ENCODE measurements at places on chromosomes 3 and 15.
A peak's percentile ranks its signal among the peaks of the same experiment; 100 is the strongest.

GRCh38 chr3:39456159-39456558 lies 11.3 kb upstream of the MOBP start:
- H3K27me3 ChIP-seq = no peaks in the 10 kb centered on the region
- H3K36me3 ChIP-seq = no peaks in the 10 kb centered on the region
- no peak overlapping the region for H3K27ac ChIP-seq
- DNase-seq = no peak
- H3K4me1 ChIP-seq = no peaks in the 10 kb centered on the region
- H3K4me3 ChIP-seq = no peak overlapping the region

DNA sequence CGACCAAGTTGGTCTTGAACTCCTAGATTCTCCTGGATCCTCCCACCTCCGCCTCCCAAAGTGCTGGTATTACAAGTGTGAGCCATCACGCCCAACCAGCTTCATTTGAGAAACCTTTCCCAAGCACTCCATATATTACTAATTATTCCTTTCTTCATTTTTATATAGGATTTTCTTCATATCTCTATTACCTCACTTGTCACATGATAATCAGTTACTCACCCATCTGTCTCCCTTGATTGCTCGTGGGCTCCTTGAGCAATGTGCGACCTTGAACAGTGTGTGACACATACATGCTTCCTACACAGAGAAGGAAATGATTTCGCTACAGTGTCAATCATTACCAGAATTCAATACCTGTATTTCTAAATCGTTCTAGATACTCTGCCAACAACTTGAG lies 110.7 kb upstream of the C2CD4B start:
- no peak overlapping the region for H3K4me3 ChIP-seq
- no peaks in the 10 kb centered on the region for H3K36me3 ChIP-seq

- H3K4me3 ChIP-seq = no peak overlapping the region
- H3K27me3 ChIP-seq = no peaks in the 10 kb centered on the region
- H3K4me1 ChIP-seq = no peaks in the 10 kb centered on the region
- DNase-seq = no peak
These were observed 69.4 kb downstream of the TFRC start for GRCh38 chr3:196012481-196012880.

DNA sequence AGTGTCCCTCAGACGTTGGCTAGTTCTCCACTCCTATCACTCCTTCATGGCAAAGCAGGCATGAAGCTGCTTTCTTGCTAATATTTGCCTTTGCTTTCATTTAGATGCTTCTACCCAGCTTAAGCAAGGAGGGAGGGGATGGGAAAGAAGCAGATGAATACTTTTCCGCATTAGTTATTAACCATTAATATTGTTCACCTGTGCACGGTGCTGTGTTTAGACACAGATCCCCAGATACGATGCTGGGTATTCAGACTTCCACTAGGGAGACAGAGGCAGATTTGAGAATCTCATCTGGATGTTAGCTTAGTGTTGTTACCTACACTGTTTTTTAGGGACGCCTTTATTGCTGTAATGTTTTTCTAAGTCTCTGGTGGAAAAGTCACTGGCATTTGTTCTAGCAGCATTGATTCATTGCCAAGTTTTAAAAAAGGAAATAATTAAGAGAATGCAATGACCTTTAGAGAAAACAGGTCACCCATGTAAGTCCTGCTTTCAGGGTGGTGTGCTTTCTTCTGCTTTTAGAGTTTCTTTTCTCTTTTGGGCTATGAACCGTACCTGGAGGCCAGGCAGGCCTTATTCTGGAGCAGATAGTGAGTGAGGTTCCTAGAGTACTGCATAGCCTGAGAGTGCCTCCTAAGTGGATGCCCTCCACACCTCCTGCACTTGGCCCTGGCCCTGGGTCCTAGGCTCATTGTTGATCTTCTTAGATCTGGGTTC lies 55.5 kb downstream of the MYZAP start:
- H3K27me3 ChIP-seq = no peaks in the 10 kb centered on the region
- no peaks in the 10 kb centered on the region for H3K4me1 ChIP-seq
- no peak overlapping the region for H3K27ac ChIP-seq
- no peaks in the 10 kb centered on the region for H3K36me3 ChIP-seq

GRCh38 chr3:54163441-54163840 lies 41.1 kb downstream of the CACNA2D3 start:
- H3K27ac ChIP-seq = no peak overlapping the region
- H3K4me1 ChIP-seq = peaks cover 9% of the 10 kb centered on the region
- H3K36me3 ChIP-seq = no peaks in the 10 kb centered on the region
- H3K27me3 ChIP-seq = no peaks in the 10 kb centered on the region

GRCh38 chr15:57427367-57427821 lies 51.1 kb downstream of the CGNL1 start:
- H3K4me1 ChIP-seq = peaks cover 51% of the 10 kb centered on the region
- no peaks in the 10 kb centered on the region for H3K36me3 ChIP-seq
- no peak overlapping the region for H3K4me3 ChIP-seq
- H3K27me3 ChIP-seq = no peaks in the 10 kb centered on the region
- H3K27ac ChIP-seq = peak overlapping the region; percentile 87

DNA sequence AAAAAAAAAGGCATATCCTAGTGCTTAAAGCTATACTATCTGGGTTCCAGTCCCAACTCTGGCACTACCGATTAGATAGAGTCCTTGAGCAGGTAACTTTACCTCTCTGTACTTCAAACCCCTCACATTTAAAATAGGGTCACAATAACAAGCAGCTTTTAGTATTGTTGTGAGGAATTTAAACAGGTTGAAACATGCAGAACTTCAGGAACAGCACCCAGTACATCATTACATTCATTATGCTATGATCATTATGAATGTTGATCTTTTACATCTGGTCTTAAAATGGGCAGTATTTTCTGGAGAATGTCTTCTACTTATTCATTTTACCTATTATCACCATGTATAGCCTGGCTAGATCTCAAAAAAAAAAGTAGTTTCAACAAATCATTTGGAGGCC lies 176.1 kb upstream of the CCDC54 start:
- H3K36me3 ChIP-seq = no peaks in the 10 kb centered on the region
- no peaks in the 10 kb centered on the region for H3K27me3 ChIP-seq
- no peak overlapping the region for H3K27ac ChIP-seq

- no peak overlapping the region for H3K4me3 ChIP-seq
- H3K27me3 ChIP-seq = no peaks in the 10 kb centered on the region
- H3K27ac ChIP-seq = no peak overlapping the region
- H3K4me1 ChIP-seq = peaks cover 12% of the 10 kb centered on the region
- no peak for DNase-seq
- no peaks in the 10 kb centered on the region for H3K36me3 ChIP-seq
These were observed 61.6 kb downstream of the GJD2 start for GRCh38 chr15:34693053-34693744.

DNA sequence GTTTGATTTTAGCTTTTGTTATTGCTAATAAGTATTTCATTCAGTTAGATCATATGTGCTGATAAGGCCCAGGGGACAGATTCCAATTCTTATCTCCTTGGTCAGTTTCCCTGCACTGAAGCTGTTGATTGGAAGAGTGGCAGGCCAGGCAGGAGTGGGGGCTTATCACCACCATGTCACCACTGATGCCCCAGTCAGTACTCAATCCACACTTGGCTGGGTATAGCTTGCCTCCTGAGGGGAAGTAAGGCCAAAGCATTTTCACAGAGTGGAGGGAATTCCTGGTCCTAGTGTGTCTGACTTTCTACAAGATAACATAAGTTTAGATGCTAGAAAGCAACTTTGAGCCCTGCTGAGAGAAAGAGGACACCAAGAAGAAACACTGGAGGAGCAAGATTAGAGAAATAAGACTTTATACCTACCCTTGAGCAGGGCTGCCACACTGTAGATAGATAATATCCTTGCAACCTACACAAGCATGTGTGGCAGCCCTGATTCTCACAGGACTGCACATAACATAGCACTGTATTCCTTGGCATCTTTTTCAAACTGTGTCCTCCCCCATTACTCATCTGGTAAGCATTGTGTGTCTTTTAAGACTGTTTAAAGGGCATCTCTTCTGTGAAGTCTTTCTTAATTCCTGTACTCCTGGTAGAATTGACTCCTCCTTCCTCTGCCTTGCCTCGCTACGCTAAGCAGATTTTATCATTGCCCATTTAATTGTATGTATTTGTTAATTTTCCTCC lies 24.3 kb downstream of the OXNAD1 start:
- H3K4me1 ChIP-seq = no peaks in the 10 kb centered on the region
- no peak overlapping the region for H3K4me3 ChIP-seq
- DNase-seq = no peak
- H3K36me3 ChIP-seq = 0 out of 2 replicates have a peak, but pooled peaks cover 5% of the 10 kb centered on the region

GRCh38 chr3:148078658-148079057 lies 619.0 kb upstream of the AGTR1 start:
- H3K27ac ChIP-seq = no peak overlapping the region
- DNase-seq = no peak
- H3K27me3 ChIP-seq = no peaks in the 10 kb centered on the region

- DNase-seq = no peak
- no peaks in the 10 kb centered on the region for H3K4me1 ChIP-seq
- no peaks in the 10 kb centered on the region for H3K27me3 ChIP-seq
- no peak overlapping the region for H3K4me3 ChIP-seq
- H3K36me3 ChIP-seq = no peaks in the 10 kb centered on the region
- no peak overlapping the region for H3K27ac ChIP-seq
These were observed 46.5 kb downstream of the LPP start for GRCh38 chr3:188200481-188200880.

DNA sequence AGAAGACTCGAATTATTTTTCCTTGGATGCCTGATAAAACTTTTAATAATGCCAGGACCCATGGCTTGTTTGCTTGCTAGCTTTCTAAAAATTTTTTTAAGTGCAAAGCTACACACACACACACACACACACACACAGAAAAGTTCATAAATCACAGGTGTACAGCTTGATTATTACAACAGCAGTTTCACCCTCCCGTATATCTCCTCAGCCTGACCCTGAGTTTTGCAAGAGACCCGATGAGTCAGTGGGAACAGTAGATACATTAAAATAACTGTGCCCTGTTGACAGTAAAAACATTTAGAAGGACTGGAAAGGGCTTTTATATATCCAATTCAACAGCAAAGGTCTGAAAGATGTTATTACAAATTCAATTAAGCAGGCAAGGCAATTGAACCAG lies 46.7 kb downstream of the EMC4 start:
- H3K4me1 ChIP-seq = no peaks in the 10 kb centered on the region
- no peak for DNase-seq
- no peaks in the 10 kb centered on the region for H3K27me3 ChIP-seq
- no peak overlapping the region for H3K4me3 ChIP-seq
- H3K27ac ChIP-seq = no peak overlapping the region

- H3K4me3 ChIP-seq = no peak overlapping the region
- H3K4me1 ChIP-seq = no peaks in the 10 kb centered on the region
- no peak for DNase-seq
These were observed 38.0 kb downstream of the ARRDC4 start for GRCh38 chr15:97998307-97999071.

- no peak overlapping the region for H3K27ac ChIP-seq
- H3K4me1 ChIP-seq = peaks cover 13% of the 10 kb centered on the region
- no peaks in the 10 kb centered on the region for H3K36me3 ChIP-seq
- H3K27me3 ChIP-seq = no peaks in the 10 kb centered on the region
- no peak for DNase-seq
These were observed 324.1 kb upstream of the CNTN4 start for GRCh38 chr3:1774597-1774996.

DNA sequence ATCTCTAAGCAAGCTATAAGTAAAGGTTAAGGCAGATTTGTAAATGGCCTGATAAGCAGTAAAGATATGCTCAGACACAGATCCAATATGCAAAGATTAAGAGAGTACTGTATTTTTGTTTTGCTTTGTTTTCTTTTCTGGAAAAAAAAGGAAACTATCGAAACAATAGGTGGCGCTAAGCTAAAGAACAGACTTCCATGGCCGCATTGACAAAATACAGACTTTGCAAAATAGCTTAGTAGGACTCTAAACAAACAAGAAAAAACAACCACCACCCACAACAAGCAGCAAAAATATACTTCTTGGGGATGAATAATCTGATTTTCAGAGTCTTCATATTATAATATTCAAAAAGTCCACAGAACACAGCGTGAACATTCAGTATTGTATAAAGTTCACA lies 758.4 kb upstream of the ROBO1 start:
- H3K27ac ChIP-seq = no peak overlapping the region
- DNase-seq = peak; percentile 54
- H3K4me3 ChIP-seq = no peak overlapping the region
- H3K27me3 ChIP-seq = no peaks in the 10 kb centered on the region

GRCh38 chr15:69017978-69018377 lies 3.5 kb downstream of the NOX5 start:
- no peak overlapping the region for H3K27ac ChIP-seq
- peaks cover 4% of the 10 kb centered on the region for H3K4me1 ChIP-seq
- no peaks in the 10 kb centered on the region for H3K36me3 ChIP-seq

DNA sequence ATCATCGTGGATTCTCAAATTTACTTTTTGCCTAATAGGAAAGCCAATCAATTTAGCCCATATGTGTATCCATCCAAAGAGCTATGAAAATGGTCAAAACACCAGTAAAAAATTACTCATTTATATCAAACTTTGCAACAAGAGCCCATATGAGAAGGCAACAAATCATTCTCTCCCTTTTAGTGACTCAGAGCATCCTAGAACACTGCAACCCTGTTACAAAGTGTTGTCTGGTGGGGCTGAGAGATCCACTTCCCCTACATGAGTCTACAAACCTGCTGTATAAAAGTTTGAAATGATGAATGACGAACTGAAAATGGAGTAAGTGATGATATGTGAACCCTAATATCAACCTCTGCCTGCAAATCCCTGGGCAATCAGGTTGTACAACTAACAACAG lies 23.3 kb downstream of the PDZRN3 start:
- no peak overlapping the region for H3K4me3 ChIP-seq
- peaks cover 28% of the 10 kb centered on the region for H3K4me1 ChIP-seq
- no peaks in the 10 kb centered on the region for H3K27me3 ChIP-seq
- no peak for DNase-seq

GRCh38 chr3:108300103-108300849 lies 3.9 kb downstream of the HHLA2 start:
- DNase-seq = no peak
- peaks cover 13% of the 10 kb centered on the region for H3K4me1 ChIP-seq
- H3K4me3 ChIP-seq = no peak overlapping the region
- H3K27me3 ChIP-seq = no peaks in the 10 kb centered on the region

GRCh38 chr3:125212509-125213363 lies at the start of gene SLC12A8:
SLC12A8 (minus strand) TSS chr3:125212748; CDS start chr3:125211349, 1,399 bp downstream.
- H3K27ac ChIP-seq = no peak within 1 kb of the TSS
- H3K4me1 ChIP-seq = peaks cover 18% of the 10 kb centered on the region
- H3K27me3 ChIP-seq = peaks cover 15% of the 10 kb centered on the region
- H3K4me3 ChIP-seq = peak within 1 kb of the TSS; percentile 75
- no peaks in the 10 kb centered on the region for H3K36me3 ChIP-seq

DNA sequence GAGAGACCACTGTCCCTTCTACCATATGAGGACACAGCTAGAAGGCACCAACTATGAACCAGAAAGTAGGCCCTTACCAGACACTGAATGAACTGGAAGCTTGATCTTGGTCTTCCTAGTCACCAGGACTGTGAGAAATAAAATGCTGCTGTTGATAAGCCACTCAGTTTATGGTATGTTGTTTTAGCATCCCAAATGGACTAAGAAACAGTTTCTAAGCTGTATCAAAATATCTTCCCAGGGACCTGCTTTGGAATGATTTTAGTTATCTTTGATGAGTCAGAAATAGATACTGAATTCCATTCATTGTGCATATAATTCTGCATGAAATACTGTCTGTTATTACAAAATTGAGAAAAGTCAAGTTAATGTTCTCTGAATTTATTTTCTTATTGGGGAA lies 18.6 kb downstream of the WDR76 start:
- no peaks in the 10 kb centered on the region for H3K27me3 ChIP-seq
- no peaks in the 10 kb centered on the region for H3K4me1 ChIP-seq
- H3K4me3 ChIP-seq = no peak overlapping the region
- H3K27ac ChIP-seq = no peak overlapping the region
- peaks cover 3% of the 10 kb centered on the region for H3K36me3 ChIP-seq
